Stimulated activated CD4-positive, alpha-beta T cell treated with anti-CD3 and anti-CD28 coated beads, Interleukin-1b, Interleukin-23, amount 100 ng/mL, for 1 hour (primary cell): ENCODE measurements at places on chromosomes 7 and 10.

- no peak for DNase-seq
Measured at GRCh38 chr10:19628767-19629560, 187.3 kb upstream of the PLXDC2 start.

DNA sequence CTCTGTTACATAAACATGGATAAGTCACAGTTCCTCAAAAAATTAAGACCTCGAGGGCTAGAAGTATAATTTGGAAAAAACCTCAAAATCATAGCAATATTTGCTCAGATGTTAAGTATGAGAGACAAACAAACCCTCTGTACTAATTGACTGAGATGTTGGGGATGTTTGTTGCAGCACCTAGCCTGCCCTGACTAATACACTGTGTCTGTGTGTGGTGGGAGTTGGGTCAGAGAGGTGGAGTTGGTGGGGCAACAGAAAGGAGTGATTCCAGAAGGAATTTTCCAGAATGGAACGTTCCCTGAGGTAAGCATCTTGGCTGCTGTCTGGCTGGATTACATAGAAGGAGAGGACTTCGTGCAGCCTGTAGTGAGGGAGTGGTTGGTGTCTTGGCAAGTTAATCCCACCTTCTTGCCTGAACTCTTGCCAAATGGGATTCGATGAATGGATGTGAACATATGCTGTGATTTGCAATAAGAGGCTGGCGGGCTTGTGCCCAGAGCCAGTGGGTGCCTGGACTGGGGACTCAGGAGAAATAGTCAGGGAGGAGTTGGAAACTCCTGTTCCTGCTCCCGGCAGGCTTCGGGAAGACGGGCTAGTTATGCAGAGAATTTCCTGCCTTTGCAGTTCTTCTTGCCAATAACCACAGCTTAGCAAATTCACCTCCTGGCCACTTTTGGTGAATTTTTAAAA is 9.3 kb upstream of the FAM180A start:
- DNase-seq = no peak

- DNase-seq = no peak
Measured at GRCh38 chr10:17249820-17250219, 21.8 kb downstream of the VIM start.

- DNase-seq = no peak
Measured at GRCh38 chr10:44576702-44577191, 191.8 kb upstream of the CXCL12 start.

DNA sequence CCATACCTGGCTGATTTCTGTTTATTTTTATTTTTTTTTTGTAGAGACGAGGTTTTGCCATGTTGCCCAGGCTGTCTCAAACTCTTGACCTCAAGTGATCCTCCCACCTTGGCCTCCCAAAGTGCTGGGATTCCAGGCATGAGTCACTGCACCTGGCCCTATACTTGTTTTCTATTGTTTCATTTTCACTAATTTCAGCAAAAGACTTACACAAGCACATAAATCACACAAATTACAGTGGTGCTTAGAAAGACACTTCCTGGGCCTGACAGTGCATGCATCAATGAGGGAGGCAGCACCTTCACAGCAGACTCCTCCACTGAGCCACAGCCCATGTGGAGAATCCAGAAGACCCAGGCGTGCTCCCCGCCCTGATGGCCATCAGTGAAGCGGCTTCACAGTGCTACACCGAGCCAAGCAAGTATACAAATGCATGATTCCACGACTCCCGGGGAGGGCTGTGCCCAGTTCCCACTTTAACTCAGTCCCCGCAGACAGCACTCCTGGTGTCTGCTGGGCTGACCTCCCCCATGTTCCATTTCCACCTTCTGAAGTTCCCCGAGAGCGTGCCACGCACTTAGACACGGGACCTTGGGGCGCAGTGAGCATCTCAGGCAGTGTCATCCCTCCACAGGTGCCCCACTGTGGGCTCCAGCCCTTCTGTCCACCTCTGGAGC is 20.6 kb downstream of the PITRM1 start:
- no peak for DNase-seq

GRCh38 chr10:50416881-50417280 is 165.6 kb upstream of the ASAH2 start:
- DNase-seq = no peak

DNA sequence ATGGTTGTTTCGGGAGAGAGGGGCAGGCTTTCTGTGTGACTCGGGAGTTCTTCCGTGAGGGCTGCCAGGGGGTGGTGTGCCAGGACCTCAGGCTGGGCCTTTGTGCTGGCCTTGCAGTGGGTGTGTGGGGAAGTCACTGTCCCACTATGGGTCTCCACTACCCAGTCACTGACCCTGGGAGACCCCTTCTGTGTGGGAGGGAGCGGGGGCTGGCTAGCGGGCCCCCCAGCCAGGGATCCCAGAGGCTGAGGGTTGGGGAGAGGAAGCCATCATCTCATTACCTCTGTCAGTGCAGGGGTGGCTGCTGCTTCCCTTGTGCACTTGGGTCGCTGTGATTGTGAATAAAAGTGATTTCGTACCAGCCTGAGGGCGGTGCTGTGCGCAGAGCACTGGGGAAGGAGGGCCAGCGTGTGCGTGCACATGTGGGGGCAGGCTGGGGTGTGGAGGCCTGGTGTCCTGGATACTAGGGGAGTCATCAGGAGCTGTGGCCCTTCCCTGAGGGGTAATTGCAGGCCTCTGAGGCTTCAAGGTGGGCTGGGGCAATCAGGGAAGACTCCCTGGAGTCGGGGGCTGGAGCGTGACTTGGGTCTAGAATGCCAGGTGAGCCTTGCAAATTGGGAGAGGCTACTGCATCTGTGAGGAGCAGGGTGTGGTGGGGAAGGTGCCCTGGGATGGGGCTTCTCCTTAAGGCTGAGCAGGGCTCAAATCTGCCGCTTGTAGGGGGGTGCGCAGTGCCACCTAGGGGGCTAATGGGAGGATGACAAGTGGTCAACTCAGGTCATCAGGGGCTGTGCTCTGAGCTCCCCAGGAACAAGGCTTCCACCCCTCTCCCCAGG is 98.9 kb downstream of the NEURL1 start:
- no peak for DNase-seq

- no peak for DNase-seq
Measured at GRCh38 chr7:75756991-75757676, 14.9 kb downstream of the CCL26 start.

- DNase-seq = no peak
Measured at GRCh38 chr7:158263110-158263963, 324.3 kb downstream of the PTPRN2 start.

- DNase-seq = no peak
Measured at GRCh38 chr10:98758463-98758862, 311.7 kb upstream of the HPS1 start.

GRCh38 chr7:74277636-74278035 is 11.6 kb upstream of the CLIP2 start:
- DNase-seq = no peak

DNA sequence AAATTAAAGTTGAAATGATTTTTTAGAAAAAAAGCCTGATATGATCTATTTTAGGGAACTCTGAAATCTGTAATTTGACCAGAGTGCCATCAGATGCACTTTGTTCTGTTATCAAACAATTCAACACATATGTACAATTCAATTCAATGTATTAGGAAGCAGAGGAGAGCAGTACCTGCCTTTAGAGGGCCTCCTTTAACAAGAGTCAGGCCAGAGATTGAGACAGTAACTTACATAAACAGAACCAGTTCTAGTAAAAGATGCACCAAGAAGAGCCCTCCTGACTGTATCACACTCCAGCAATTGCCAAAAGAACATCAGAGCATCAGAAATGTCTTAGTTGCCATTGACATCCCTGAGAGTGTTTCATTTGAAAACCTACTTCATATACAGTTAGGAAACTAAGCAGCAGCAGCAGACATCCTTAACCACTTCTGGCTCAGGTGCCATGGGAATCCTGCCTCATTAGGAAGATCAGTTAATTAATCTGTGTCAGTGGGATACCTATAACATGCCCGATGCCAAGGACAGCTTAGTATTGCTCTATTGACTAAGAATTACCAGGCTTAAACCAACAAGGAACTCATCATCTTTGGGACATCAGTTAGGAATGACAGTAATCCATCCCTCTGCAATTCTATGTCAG is 1222.6 kb upstream of the LRRN3 start:
- no peak for DNase-seq

DNA sequence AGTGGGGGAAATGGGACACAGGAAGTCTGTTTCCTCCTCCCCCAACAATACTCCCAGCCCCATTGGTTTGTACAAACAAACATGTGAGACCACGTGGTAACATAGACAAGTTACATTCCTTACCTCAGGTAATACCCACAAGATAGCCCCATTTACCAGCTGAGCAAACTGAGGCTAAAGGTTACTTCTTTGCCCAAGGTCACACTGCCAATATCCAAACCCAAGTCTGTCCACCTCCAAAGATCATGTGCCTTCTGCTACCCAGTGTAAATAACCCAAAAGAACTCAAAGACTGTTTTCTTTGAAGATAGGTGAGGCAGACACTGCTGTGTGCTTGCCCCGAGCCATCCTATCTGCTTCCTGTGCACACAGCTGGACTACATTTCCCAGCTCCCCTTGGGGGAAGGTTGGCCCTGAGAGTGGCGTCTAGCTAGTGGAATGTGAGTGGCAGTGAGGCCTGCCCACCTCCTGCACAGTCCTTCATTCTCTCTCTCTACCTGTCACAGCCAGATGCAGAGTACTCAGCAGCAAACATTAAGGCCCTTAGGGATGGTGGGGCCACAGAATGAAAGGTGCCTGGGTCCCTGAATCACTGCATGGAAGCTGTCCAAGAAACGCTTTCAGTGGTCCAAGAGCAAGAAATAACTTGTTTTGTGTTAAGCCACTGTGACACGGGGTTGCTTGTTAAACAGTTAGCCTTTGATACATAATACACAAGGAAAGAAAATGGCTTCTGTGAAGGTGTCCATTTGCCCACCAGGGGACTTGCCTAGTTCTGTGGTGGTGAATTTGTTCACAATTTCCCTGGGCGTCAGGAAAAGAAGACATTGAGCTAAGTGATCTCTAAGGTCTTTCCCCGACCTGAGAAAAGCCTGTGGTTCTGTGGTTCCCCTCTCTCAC is 257.7 kb upstream of the NFE2L3 start:
- DNase-seq = no peak

DNA sequence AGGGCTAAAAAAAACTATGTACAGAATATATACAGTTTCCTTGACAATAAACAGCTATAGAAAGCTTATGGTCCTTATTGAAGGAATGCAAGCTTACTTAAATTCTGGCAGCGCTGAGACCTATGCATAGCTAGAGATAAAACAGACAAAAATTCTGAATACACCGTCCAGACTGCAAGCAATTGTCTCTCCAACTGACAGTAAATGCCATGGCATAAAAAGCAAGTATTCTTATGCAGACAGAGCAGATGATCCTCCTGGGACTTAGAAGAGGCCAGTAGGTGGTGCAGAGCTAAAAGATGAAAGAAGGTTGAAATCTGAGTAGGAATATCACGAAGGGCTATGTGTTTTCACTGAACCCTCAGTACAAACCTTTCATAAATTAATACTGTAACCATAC is 157.0 kb upstream of the CACNA2D1 start:
- no peak for DNase-seq
